Ovary (tissue), 10 donors: ENCODE measurements at places on chromosomes 1 and 21.
A peak's percentile ranks its signal among the peaks of the same experiment; 100 is the strongest.

DNA sequence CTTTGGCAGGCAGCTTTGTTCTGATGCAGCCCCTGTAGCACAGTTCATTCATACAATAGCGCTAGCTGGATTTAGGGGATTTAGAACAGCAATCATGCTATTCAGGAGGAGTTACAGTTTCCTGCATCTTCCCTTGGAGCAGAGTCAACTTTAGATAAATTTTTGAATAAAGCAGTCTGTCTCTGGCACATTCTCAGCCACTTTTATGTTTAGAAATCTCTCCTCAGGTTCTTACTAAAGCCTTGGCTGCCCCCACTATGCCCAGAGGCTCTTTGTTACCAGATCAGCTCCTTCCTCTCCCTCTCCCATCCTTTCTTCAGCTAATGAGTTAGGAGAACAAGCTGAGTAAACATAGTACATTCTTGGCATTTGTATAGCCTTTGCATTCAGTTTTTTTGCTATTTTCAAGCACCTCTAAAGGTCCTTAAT lies 17.0 kb upstream of the PIGC start:
- no peak for DNase-seq
- no peaks in the 10 kb centered on the region for H3K27me3 ChIP-seq
- H3K4me3 ChIP-seq: no peak overlapping the region
- no peaks in the 10 kb centered on the region for H3K36me3 ChIP-seq
- no peak overlapping the region for H3K27ac ChIP-seq

GRCh38 chr1:224852901-224853568 lies 76.4 kb upstream of the DNAH14 start:
- H3K4me3 ChIP-seq: no peak overlapping the region
- DNase-seq: no peak
- H3K27ac ChIP-seq: no peak overlapping the region

DNA sequence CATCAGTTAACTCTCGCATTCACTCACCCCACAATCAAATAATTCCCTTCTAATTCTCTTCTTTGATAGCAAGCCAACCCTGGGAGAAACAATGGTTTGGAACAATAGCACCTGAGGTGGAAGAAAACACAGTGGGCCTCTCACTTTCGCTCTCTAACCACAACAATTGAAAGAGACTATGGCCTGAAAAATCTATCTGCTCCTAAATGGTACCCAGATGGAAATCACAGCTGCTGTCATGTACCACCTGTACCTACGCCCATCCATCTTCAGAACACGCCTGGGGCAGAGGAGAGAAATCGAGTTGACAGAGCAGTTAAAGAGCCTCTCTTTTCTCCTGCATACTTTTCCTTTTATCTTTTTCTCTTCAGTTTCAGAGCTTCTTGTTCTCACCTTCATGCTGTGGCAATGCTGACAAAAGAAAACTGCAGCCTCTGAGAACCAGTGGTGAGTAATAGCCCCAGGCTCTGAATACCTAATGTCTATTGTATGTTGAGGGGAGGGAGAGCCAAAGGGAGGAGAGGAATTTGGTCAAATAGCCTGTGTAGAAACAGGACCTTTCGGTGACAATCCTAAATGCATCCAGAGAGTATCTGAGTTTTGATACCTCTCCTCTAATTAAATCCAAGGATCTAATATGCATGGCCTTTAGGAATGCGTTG lies 57.7 kb downstream of the ZC3H11B start:
- no peaks in the 10 kb centered on the region for H3K27me3 ChIP-seq
- no peaks in the 10 kb centered on the region for H3K36me3 ChIP-seq
- no peaks in the 10 kb centered on the region for H3K4me1 ChIP-seq
- no peak overlapping the region for H3K27ac ChIP-seq
- no peak overlapping the region for H3K4me3 ChIP-seq
- DNase-seq: no peak

DNA sequence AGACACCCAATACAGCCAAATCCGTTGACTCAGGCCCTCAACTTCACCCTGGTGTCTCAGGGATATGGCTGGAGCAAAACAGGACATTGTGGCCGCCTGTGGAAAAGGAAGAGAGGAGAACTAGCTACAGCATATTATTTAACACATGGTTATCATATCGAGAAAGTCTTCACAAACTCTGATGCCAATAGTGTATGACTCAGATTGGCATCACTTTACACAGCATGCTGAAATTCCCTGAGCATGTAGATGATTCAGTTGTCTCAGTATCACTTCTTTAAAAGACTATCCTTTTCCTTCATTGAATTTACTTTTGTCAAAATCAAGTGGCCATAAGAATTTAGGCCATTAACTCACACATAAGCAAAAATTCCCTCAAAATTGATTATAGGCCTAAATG lies 20.1 kb downstream of the HSD3B2 start:
- no peak overlapping the region for H3K4me3 ChIP-seq
- H3K4me1 ChIP-seq: no peaks in the 10 kb centered on the region
- no peak overlapping the region for H3K27ac ChIP-seq
- no peaks in the 10 kb centered on the region for H3K27me3 ChIP-seq

DNA sequence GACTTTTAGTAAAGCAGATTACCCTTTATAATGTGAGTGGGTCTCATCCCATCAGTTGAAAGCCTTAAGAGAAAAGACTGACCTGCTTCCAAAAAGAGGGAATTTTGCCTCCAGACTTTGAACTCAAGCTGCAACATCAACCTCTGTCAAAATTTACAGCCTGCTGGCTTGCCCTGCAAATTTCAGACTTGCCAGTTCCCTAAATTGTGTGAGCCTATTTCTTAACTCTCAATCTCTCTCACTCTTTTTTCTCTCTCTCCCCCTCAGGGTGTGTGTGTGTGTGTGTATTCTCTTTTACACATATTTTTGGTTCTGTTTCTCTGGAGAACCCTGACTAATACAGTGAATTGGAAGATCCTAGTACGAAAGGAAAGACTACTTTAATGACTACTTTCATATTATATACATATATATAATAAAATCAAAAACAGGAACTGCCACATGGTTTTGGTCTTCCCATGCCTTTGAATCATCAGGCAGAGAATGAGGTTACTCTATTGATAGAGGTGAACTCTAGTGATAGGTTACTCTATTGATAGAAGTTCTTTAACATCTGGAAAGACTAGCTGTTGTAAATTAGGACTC lies 6.4 kb downstream of the OR2C3 start:
- DNase-seq: no peak
- H3K4me1 ChIP-seq: no peaks in the 10 kb centered on the region
- no peak overlapping the region for H3K27ac ChIP-seq
- H3K36me3 ChIP-seq: no peaks in the 10 kb centered on the region

- H3K27ac ChIP-seq: peak overlapping the region; percentile 34
- no peaks in the 10 kb centered on the region for H3K27me3 ChIP-seq
- no peaks in the 10 kb centered on the region for H3K36me3 ChIP-seq
- DNase-seq: no peak
Observed at GRCh38 chr1:113389359-113389952, 859 bp upstream of the MAGI3 start.

- no peaks in the 10 kb centered on the region for H3K4me1 ChIP-seq
- no peak overlapping the region for H3K4me3 ChIP-seq
- H3K27ac ChIP-seq: no peak overlapping the region
- H3K27me3 ChIP-seq: no peaks in the 10 kb centered on the region
- H3K36me3 ChIP-seq: no peaks in the 10 kb centered on the region
Observed at GRCh38 chr1:34915521-34915920, 13.9 kb downstream of the DLGAP3 start.

DNA sequence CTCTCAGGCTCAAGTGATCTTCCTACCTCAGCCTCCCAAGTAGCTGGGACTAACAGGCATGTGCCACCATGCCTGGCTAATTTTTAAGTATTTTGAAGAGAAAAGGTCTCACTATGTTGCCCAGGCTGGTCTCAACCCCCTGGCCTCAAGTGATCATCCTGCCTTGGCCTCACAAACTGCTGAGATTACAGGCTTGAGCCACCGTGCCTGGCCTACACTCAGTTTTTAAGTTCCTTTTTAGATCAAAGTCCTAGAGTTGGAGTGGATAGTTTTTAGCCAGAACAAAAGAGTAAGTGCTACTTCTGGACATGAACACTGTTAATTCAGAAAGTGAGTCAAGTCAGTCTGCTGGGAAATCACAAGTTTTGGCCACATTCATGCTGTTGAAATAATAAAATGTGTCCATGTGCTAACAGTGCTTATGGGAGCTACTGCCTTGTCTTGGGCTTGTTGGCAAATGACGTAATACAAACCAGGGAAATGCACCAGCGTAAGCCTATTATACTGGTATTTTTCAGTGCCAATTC lies 84.2 kb downstream of the NDUFS5 start:
- H3K4me1 ChIP-seq: peaks cover 20% of the 10 kb centered on the region
- H3K36me3 ChIP-seq: no peaks in the 10 kb centered on the region
- H3K27me3 ChIP-seq: no peaks in the 10 kb centered on the region
- H3K4me3 ChIP-seq: no peak overlapping the region

DNA sequence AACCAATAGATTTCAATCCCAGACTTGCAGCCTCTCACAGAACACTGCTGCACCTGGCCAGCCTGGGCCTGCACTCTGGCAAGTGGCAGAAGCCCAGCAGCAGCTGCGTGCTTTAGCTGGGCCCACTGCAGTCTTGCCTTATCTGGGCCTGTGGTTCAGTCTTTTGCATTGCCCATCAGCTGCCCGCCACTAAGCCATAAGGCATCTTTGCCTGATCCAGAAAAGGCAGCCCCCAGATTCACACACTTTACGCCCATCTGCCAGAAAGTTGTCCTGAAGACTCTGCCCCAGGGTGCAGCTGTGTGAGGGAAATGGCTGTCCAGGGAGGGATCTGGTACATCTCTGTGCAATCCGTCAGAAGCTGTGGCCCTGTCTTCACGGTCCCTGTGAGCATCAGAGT lies 217.0 kb downstream of the DNAH14 start:
- DNase-seq: no peak
- H3K4me1 ChIP-seq: no peaks in the 10 kb centered on the region
- no peaks in the 10 kb centered on the region for H3K36me3 ChIP-seq

GRCh38 chr1:101357444-101357986 lies 120.7 kb downstream of the S1PR1 start:
- DNase-seq: peak; percentile 49
- no peaks in the 10 kb centered on the region for H3K36me3 ChIP-seq
- no peak overlapping the region for H3K4me3 ChIP-seq
- no peaks in the 10 kb centered on the region for H3K4me1 ChIP-seq
- H3K27ac ChIP-seq: no peak overlapping the region
- H3K27me3 ChIP-seq: no peaks in the 10 kb centered on the region

DNA sequence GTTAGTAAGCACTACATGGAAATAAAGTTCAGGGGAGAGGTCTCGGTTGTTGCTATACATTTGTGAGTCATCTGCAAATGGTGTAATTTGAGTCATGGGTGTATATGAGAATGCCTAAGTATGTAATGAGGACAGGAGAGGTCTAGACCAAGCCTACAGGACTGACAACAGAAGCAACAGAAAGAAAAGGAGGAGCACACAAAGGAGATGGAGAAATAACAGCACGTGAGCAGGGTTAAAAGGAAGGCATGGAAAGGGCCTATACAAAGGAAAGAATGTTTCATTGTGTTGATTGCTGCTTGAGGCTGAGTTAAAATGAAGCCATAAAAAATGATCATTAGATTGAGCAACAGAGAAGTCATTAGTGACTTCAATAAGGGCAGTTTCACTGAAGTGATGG lies 28.0 kb upstream of the PRKAA2 start:
- no peaks in the 10 kb centered on the region for H3K27me3 ChIP-seq
- no peak overlapping the region for H3K27ac ChIP-seq
- no peak overlapping the region for H3K4me3 ChIP-seq
- no peaks in the 10 kb centered on the region for H3K36me3 ChIP-seq

- H3K27me3 ChIP-seq: no peaks in the 10 kb centered on the region
- H3K27ac ChIP-seq: no peak overlapping the region
- H3K4me3 ChIP-seq: no peak overlapping the region
- H3K36me3 ChIP-seq: no peaks in the 10 kb centered on the region
- no peak for DNase-seq
Observed at GRCh38 chr1:43303471-43304313, 2.9 kb downstream of the TIE1 start.

- H3K27ac ChIP-seq: no peak overlapping the region
- H3K27me3 ChIP-seq: no peaks in the 10 kb centered on the region
- no peak for DNase-seq
- peaks cover 8% of the 10 kb centered on the region for H3K4me1 ChIP-seq
- no peaks in the 10 kb centered on the region for H3K36me3 ChIP-seq
Observed at GRCh38 chr1:214005708-214006107, 17.9 kb downstream of the PROX1 start.

GRCh38 chr1:41349361-41350054 lies 11.7 kb upstream of the FOXO6 start:
- DNase-seq: no peak
- no peak overlapping the region for H3K4me3 ChIP-seq
- no peaks in the 10 kb centered on the region for H3K4me1 ChIP-seq
- H3K27me3 ChIP-seq: no peaks in the 10 kb centered on the region
- H3K27ac ChIP-seq: no peak overlapping the region

- no peaks in the 10 kb centered on the region for H3K4me1 ChIP-seq
- no peak for DNase-seq
- no peak overlapping the region for H3K27ac ChIP-seq
Observed at GRCh38 chr1:182515556-182515955, 65.6 kb downstream of the RGSL1 start.

DNA sequence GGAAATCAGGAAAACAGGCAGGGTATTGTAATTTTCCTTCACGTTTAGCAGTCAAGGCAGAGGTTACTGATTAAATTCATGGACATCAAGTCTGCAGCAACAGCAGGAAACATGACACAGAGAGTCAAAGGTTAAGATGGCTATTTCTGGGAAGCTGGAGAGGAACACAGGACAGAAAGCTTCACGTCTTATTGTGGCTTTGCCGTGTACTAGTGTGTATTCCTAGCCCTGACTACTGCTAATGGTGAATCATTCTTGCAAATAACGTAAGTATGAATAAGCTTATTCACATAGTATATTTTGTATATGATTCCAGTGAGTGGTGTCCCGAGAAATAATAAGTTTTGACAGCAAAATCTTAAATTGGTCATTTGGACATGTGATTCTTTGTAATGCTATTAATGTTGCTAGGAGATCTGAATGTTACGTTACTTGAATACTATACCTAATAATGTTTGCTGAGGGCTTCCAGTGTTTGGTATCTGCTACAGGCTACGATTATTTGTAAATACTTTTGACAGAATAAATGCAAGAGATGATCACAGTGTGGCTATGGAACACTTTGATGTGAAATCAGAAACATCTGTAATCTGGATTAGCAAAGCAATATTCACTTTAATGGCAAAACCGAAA lies 77.4 kb downstream of the DISP1 start:
- no peak for DNase-seq
- no peak overlapping the region for H3K27ac ChIP-seq

- H3K36me3 ChIP-seq: no peaks in the 10 kb centered on the region
- H3K4me1 ChIP-seq: peaks cover 15% of the 10 kb centered on the region
- no peak for DNase-seq
- no peaks in the 10 kb centered on the region for H3K27me3 ChIP-seq
Observed at GRCh38 chr1:207282058-207282457, 39.4 kb upstream of the CD55 start.
